Fibroblast of villous mesenchyme (primary cell): ENCODE measurements at places on chromosomes 13 and 19. TPM values are rescaled to one million over a fixed set of nuclear protein-coding genes. Genes with fewer than 3 reads are reported as not detected.

The THSD8 gene
- not detected in 2 replicates for total RNA-seq

The FXYD3 gene
- total RNA-seq = not detected in 2 replicates

DNA sequence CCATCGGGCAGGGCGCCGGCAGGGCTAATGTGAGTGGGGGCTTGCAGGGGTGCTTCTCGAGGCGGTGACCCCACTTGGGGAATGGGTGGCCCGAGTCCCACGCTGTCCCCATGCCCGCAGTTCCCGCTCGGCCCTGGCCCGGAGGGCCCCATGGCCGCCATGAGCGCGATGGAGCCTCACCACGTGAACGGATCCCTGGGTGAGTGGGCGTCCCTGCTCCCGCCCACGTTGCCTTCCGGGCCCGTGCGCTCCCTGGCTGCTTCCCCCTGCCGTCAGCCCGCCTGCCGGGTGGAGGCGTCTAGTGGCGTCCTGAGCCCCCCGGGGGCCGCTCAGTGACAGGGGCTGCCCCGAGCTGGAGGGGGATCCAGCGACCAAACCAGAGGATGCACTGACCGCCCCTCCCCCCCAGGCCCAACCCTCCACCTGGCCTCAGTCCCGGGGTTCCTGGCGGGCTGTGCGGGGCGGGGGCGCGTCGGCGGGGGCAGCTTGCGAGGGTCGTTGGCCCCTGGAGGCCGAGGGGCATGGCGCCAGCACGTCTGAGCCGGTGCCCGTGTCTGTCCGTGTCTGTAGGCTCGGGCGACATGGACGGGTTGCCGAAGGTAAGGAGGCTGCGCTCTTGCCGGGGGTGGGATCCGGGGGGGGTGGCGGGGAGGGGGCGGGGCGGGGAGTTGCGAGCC, 4.8 kb downstream of the ISYNA1 start:
- DNase-seq = no peak

DNA sequence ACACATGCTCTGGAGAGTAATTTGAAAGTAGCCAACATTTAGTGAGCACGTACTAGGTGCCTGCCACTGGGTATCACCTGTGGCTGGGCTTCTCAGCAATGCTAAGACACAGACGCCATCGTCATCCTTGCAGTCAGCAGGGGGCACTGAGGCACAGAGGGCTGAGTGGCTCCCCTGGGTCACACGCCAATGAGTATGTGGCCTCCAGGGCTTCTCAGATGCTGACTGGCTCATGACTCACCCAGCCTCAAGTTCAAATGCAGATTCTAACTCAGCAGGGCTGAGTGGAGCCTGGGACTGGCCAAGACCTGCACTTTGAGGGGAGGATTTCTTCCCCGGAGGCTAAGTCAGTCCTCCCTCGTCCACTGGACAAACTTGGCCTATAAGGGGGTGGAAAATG, 115.1 kb upstream of the CACNA1A start:
- DNase-seq = peak; percentile 80

GRCh38 chr19:35143231-35143715, at the start of gene FXYD7:
Gene FXYD7, plus strand, starts transcription at chr19:35143255. Its CDS starts 79 bp downstream, at chr19:35143334.
- no peak for DNase-seq

GRCh38 chr13:108948251-108948671, 318.9 kb downstream of the MYO16 start:
- no peak for DNase-seq

DNA sequence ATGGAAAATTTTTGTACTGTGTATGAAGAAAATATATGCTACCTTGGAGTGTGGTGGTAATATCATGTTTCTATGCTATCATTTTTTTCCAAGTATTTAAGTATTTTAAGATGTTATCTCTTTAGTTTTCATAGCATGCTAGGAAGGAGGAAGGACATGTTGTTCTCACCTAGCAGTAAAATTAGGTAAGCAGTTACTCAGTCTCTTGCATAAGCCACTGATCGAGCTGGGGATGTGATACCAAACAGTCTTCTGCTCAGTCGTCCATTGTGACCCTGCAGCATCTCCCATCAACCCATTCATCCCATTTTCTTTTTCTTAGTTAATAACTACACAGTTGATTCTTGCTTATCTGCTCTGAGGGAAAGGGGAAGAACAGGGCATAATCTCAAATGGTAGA, 130.6 kb downstream of the KLF5 start:
- no peak for DNase-seq

DNA sequence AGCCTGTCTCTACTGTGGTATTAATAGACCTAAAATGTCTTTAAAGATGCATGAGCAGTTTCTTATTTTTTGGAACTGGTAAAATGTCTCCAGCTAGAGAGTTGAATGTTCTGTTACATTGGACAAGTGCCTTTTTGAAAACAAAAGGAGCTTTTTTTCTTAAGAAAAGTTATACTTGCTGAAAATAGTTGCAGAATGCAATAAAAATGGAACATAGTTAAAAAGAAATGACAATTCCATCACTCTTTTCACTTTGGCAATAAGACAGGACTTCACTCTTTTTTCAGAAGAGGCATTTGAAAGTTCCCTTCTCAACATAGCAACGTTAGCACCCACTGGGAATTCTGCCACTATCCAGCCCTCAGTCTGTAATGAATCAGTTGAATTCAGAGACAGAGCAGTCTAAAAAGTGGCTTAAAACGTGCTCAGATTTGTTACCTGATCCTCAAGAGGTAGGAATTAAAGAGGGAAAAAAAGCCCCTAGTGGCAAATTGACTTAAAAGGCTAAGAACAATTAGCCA, 10.1 kb downstream of the RGCC start:
- DNase-seq = no peak

DNA sequence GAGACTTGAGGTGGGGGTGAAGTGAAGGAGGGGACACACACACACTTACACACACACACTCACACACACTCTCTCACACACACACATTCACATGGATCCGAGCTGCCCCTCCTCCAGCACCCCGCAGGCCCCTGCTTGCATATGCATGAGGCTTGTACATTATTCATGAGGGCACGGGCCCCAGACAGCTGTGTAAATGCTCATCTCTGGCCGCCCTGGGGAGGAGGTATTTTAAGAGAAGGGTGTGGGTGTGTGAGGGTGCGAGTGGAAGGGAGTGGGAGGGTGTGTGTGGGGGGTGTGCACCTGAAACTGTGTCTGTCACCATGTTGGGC, 2.4 kb downstream of the NCAN start:
- DNase-seq = no peak

DNA sequence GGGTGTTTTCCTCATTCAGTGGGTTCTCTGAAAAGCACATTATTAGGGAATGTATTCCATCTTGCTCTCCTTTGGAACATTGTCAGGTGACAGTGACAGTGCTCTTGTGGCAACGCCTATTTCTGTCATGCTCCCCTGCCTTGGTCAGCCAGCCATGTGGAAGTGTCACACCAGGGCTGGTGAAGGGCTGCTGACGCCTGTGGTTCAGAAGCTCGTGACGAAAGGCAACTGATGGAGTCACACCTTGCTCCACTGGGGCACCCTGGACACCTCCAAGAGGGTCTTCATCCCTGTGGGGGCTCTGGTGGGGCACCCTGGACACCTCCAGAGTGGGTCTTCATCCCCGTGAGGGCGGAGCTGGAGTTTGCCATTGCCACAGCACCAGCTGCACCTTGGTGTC, 68.9 kb upstream of the GPR183 start:
- DNase-seq = no peak
